ENCODE measurements at places on chromosomes 6 and 20.

GRCh38 chr6:80143419-80143937 is 37.0 kb downstream of the BCKDHB start:
- DNase-seq = peak; percentile 94

- no peak for DNase-seq
Observed at GRCh38 chr6:145116591-145117178, 618.6 kb downstream of the EPM2A start.

DNA sequence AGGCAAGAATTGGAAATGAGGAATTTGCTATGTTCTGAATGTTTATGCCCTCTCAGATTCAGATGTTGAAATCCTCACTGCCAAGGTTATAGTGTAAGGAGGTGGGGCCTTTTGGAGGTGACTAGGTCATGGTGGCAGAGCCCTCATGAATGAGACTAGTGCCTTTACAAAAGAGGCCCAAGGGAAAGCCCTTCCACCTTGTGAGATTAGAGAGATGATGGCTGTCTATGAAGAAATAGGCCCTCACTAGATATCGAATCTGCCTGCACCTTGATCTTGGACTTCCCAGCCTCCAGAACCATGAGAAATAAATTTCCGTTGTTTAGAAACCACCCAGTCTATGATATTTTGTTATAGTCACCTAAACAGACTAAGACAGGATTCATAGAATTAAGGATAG is 10.4 kb downstream of the ASIP start:
- DNase-seq = no peak

DNA sequence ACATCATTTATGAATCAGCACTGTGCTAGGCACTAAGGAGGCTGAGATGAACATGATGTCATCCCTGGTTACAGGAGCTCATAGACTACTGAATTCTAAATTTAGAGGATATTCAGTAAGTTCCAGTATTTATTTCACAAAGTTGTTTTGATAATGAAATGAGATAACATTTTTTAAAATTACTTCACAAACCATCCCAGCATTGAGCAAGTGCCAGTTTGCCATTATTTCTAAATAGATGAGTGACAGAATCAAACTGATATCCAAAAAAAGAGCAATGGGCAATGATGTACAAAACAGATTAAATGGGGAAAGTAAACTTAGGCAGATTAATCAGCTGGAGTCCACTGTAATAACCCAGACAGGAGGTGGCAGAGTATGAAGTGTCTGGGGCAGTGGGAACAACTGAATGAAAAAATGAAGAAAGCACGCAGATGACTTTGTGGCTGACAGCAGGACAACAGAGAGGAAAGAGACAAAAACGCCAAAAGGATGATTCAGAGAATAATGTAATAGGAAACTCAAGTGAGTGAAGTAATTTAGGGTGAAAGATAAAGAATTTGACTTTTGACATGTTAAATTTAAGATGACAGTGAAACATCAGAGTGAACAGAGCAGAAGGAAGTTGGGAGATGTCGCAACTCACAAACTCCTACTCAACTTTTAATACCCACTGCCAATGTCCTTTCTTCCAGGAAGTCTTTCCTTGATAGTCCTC is 70.2 kb downstream of the RCAN2 start:
- peak; percentile 12 for DNase-seq

- DNase-seq = peak; percentile 24
Observed at GRCh38 chr20:44832724-44833123, 22.4 kb upstream of the RIMS4 start.

DNA sequence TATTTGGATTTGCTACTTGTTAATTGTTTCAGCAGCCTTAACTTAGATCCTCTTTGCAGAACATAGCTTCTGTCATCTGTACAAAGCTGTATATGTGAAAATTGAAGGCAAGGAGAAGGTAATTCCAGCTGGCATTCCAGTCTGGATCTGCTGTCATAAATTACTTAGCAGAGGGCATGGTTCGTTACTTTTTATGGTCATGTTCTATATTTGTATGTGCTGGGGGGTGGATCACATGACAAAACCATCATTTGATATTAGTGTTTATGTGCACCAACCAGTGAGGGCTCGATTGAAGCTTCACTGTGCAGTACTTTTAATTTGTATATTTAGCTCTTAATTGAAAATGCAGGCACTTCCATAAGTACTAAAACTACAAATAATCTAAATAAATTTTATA is 80.2 kb downstream of the CAP2 start:
- DNase-seq = peak; percentile 73

DNA sequence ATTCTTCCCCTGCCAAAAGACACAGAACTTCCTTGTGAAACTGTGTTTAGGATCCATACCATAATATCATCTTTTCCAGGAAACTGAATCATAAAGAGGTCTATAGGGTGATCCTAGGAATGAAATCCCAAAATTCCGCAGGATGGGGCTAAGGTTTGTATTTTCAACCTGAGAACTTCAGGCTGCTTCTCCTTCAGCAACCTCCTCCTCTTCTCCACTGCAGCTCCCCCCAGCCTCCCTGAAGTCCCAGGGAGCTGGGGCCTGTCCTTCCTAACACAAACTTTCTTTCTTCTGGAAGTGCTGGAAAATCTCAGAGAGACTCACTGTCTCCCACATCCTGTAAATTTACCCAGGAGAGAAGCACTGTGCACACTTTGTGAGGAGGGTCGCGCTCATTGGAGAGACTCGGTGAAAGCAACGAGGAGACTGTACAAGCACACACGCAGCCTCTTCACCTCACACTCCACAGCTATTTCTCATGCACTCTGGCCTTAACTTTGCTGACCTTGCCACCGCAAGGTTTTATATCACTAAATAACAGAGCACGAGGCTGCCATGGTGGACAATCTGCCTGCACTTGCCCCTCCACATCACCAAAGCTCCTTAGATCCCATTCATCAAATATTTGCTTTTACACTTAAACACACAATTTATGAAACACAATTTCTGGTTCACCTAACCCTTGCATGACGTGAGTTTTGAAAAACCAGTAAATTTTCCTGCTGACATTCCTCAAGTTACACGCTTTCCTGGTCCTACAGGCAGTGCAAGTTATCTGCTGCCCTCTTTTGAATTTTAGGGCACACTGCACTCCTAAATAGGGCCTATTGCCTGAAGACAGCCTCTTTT is 14.3 kb downstream of the ID4 start:
- peak; percentile 82 for DNase-seq

DNA sequence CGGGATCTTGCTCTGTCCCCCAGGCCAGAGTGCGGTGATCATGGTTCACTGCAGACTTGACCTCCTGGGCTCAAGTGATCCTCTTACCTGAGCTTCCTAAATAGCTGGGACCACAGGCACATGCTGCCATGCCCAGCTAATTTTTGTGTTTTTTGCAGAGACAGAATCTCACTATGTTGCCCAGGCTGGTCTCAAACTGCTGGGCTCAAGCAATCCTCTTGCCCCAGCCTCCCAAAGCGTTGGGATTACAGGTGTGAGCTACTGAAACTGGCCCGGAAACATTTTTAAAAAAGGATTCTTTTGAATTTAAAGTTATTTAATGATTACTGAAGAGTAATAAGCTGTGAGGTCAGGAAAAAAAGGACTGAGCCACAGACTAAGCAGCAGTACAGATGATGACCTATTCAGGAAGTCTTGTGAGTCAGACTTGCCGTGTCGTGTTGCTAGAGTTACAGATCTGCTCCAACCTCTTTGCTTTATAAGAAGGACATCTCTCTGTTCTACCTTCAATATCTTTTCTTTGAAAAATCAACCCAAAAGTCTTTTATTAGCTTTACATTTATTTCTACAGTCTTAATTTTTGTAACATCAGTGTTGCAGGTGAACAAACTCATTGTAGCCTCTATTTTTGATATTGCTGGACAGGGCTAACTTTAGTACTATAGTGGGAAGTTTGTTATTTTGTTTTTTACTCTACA is 108.7 kb downstream of the NCOA3 start:
- DNase-seq = peak; percentile 83

DNA sequence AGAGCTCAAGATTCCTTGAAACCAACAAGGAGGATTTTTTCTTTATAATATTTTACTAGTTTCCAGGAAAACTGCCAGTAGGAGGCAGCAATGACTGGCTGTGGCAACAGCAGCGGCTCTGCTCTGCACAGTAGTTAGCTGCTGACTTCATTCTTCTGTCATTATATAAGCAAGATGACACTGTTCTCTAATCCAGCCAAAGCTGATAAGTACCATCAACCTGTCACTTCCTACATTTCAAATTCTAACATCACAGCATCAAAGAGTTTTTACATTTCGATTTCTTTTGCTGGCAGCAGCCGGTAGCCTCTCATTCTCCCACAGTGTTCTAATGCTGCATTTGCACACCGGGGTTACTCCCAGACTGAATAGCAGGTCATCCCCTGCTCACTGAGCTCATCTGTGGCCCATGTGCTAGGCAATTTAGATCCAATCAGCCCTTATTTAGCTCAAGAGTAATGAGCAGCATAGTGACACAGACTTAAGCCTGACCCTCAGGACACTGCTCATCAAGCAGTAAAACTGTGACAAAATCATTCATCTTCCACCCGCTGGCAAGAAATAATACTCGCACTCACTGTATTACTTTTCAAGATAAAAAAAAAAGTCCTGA is 67.8 kb downstream of the MMS22L start:
- peak; percentile 78 for DNase-seq

DNA sequence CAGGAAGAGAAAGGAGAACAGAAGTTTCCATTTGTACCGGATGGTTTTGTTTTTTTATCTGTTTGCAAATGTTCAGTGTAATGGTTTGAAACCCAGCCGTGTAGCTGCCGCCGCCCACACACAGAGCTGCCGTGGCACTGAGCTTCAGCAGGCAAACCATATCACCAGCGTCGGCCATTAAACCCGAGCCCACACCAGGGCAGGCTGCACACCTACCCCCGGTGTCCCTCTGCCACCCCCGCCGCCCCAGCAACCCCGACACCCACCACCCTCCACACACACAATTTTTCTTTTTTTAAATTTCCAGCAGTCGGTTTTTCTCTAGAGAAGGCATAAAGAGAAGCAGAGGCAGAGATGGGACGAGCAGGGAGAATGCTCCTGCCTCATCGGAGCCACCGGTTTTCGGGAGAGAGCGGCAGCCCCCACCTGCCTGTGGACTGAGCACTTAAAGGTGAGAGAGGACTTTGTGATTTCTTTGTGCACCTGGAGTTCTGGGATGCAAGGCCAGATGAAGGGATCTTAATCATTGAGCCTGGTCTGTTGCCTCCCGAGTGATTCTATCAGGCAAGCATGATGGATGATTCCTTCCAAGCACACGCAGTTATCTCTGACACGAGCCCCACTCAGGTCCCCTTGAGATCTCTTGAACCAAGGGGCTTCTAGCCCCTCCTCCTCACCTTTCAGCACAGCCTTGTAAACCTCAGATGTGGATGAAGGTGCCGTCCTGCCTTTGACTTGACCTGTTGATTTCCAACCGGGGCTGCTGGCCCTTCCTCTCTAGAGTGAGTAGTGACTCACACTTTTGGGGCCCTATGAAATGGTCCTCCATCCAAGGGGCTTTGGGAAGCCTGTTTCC is 17.5 kb upstream of the ZNF831 start:
- no peak for DNase-seq

DNA sequence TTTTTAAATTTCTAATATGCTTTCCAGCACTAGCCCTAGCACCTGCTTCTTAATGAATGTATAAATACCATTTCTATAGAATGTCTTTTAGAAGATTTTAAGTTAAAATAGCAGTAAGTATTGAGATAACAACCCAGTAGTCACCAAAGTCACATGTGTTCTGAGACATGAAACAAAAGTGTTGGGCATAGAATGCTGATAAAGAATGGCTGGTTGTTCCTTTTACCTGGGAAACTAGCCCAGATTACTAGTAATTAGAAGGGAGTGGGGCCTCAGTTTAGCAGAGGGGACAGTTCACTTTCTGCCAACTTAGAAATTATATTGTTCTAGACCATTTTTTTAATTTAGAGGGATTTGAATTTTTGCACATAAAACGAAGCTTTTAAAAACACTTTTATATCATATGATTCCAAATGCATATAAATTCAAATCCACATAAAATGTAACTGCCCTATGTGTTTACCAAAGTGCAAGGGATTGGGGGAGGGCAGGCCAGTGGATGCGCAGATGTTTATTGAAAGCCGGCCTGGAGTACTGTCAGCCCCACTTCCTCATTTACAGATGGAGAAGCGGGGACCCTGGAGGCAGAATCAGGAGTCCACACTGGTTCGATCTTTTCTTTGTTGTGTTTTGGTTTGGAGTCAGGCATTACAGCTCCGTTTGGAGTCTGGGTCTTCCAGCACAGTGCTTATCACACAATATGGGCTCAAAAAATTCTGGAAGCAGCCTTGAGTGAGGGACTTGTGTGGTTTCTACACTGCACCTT is 139.8 kb downstream of the ZDHHC14 start:
- DNase-seq = no peak

DNA sequence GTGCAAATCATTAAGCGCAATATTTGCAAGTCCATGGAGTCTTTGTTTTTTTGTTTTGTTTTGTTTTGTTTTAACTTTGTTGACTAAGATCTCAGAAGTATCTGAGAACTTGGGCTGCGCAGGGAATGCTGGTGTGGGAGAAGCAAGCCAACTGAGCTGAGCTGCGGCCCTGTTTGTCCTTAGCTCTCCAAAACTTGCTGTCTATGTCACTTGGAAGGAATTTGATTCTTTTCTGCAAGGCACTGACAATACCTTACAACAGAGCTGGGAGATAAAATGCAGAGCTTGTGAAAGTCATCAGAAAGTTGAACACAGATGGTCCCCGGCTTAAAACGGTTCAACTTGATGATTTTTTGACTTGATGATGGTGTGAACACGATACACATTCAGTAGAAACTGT is 5.4 kb downstream of the SLC22A23 start:
- no peak for DNase-seq

GRCh38 chr20:38599410-38599882 is 2.2 kb upstream of the ARHGAP40 start:
- DNase-seq = no peak

- DNase-seq = peak; percentile 37
Observed at GRCh38 chr6:35054106-35054742, 86.9 kb downstream of the TCP11 start.

DNA sequence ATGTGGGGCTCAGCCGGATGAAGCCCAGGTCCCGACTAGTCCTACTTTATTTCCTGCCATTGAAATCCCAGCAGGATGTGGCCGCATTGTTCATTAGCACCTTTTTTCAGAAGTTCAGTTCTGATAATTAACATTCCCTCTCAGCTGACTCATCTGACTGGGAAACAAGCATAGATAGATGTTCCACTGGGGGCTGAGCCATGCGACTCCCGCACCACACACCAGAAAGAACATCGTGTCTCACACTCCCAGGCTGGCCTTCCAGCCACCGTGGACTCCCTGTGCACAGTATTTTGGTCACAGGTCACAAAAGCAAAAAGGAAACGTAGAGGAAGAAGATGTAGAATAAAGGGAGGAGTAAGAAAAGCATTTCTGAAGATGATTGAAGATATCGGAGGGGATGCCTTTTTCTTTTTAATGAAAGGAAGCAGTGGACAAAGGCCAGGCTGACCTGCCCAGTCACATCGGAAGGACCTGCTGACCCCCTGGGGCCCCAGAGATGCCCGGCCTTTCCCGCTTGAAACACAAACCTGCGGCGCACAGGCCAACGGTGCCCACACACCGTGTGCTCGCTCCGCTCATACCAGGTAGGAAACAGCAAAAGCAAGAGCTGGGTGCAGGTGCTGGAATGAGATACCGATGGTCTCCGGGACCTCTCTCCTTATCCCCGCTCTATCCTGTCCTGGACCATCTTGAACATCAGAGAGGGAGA is 11.8 kb downstream of the RPS6KA2 start:
- peak; percentile 67 for DNase-seq

- DNase-seq = peak; percentile 57
Observed at GRCh38 chr20:63223121-63223825, 7.3 kb upstream of the YTHDF1 start.

- peak; percentile 38 for DNase-seq
Observed at GRCh38 chr6:116476002-116476678, 15.0 kb downstream of the CALHM6 start.

GRCh38 chr6:90484385-90484784 is 102.5 kb downstream of the MAP3K7 start:
- no peak for DNase-seq

- DNase-seq = peak; percentile 67
Observed at GRCh38 chr6:52649536-52650160, 21.3 kb upstream of the TMEM14A start.

Measured in EH (cell line).